NCI-H82 (cell line): ENCODE measurements at places on chromosomes 5 and 9.

DNA sequence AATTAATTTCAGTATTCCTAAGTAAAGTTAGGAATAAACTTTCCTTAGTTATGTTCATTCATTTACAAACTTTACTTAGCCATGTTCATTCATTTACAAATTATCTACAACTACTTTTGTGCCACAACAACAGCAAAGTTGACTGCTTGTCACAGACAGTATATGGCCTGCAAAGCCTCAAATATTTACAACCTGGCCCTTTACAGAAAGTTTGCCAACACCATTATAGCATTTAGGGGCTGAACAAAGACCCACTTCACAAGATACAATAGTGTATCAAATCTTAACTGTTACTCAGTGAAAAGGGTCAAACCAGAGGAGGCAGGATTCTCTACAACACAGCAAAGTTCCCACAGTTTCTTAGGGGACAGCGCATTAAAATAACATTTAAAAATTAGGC lies 9.7 kb upstream of the OTULINL start:
- no peak for DNase-seq

GRCh38 chr5:15864536-15865215 lies 314.9 kb downstream of the MARCHF11 start:
- no peak for DNase-seq

- DNase-seq, result no peak
Observed at GRCh38 chr5:102622262-102622661, 123.5 kb upstream of the SLCO6A1 start.

GRCh38 chr5:98961665-98962344 lies 33.0 kb upstream of the CHD1 start:
- DNase-seq, result no peak

GRCh38 chr5:146188358-146188757 lies 5.9 kb upstream of the LARS1 start:
- DNase-seq, result no peak

DNA sequence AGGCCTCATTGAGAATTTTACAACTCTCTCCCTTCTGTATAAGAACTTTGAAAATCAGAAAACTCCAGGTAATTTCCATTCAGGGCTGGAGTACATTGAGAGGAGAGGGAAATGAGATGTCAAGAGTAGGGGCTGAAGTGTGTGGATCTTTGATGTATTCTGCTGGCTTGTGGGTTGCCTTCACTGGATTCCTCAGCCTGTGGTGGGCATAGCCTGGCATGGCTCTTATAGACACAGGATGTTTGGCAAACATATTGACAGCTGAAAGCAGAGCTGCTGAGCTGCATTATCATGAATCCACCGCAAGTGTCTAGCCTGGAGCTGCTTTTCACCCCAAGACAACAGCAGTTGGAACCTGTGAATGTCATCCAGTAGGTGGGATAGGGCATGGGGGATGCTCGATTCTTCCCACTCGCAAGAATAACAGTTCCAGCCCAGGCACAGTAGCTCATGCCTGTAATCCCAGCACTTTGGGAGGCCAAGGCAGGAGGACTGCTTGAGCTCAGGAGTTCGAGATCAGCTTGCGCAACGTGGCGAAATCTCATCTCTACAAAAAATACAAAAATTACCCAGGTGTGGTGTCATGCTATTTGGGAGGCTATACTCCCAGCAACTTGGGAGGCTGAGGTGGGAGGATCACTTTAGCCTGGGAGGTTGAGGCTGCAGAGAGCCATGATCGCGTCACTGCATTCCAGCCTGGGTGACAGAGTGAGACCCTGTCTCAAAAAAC lies 36.0 kb upstream of the TTC23L start:
- DNase-seq, result no peak

DNA sequence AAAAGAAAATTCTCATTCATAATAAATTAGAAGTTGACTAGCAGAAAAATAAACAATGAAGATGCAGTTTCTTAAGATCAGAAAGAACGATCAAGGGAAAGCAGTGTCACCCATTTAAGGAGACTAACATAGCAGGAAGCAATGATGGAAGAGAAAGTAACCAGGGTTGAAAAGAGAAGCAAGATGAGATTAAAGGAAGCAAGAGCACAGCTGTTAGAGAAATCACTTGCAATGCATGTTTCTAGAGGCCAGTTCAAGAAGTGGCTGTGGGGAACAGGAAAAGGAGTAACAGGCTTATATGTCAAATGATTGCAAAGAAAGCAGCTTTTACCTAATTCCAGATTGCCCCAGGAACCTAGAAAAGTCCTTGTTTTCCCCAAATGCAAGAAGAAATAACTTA lies 46.8 kb upstream of the SLC1A1 start:
- DNase-seq, result no peak

- DNase-seq, result peak; percentile 6
Observed at GRCh38 chr5:127337876-127338275, 47.3 kb downstream of the MEGF10 start.

DNA sequence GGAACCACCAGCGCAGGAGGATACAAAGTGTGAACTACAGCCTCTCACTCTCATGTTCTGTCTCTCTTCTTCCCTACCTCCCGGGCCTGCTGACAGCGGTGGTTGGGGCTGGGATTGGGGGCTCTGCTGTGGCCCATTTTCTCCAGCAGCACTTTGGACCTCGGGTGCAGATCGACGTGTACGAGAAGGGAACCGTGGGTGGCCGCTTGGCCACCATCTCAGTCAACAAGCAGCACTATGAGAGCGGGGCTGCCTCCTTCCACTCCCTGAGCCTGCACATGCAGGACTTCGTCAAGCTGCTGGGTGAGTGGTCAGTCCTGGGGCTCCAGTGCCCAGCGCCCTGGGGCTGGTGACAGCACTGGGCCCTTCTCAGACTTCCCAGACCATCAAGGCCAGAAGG lies 4.7 kb downstream of the PCYOX1L start:
- DNase-seq, result no peak

DNA sequence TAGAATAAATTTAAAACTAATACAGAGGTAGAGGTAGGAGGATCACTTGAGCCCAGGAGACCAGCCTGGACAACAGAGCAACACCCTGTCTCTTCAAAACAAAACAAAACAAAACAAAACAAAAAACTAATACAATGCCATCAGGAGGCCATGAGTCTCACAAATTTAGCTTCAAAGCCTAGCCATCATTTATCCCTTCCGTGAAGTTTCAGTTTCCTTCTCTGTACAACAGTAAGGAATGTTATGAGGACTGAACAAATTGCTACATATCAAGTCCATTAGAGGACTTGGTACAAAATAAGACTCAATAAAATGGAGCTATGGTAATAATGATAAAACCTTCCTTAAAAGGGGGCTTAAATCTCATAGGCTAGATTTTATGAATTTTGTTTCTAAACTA lies 60.8 kb downstream of the MAPKAP1 start:
- no peak for DNase-seq

GRCh38 chr5:81922854-81923279 lies 49.0 kb upstream of the ATG10 start:
- DNase-seq, result no peak

- no peak for DNase-seq
Observed at GRCh38 chr5:151104795-151105194, 24.0 kb upstream of the TNIP1 start.

DNA sequence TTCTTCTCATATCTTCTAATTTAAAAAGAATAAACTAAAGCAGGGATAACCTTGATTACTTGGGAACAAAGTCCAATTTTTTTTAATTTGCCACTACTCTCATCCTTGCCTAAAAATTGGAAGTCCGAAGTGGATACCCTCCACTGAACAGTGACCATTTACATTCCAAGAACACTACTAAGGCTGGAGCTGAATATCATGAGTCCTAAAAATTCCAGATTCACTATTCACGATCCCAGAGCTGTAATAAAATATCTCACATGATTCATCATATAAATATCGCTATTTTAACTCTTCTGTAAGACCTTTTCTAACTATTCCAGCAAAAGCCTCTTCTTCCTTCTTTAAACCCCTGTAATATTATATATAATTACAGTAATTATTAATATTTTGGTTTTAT lies 57.4 kb downstream of the ATPSCKMT start:
- no peak for DNase-seq

- DNase-seq, result no peak
Observed at GRCh38 chr9:18976221-18976708, 56.7 kb downstream of the SAXO1 start.

DNA sequence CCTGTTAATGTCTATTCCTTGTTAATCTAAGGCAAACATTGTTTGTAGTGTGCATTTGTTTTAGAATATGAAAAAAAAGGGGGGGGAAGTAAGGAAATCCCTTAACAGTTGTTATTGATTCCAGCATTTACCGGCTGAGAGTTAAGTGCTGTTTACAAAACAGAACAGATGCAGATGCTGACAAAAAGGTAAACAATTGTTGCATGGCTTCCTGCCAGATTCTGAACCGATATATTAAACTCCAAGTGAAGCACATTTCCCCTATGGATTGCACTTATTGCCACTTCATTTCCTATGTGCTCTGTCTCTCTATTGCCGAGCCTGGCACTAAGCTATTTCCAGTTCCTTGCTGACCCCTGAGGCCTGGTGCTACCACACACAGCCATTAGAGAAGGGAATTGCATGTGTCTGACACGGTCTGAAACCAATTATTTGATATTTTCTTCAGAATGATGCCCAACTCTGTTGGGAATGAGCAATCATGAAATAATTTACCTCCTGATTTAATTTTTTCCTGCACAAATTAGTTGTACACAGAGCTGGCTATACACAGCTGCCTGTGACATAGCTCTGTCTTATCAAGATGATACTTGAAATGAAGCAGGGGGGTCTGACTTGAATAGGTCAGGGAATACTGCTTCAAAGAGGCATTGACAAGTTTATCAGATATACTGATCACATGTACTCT lies 109.8 kb downstream of the KIAA0825 start:
- DNase-seq, result peak; percentile 47

- peak; percentile 75 for DNase-seq
Observed at GRCh38 chr9:131678499-131679111, 61.3 kb downstream of the RAPGEF1 start.

- DNase-seq, result no peak
Observed at GRCh38 chr5:103919506-103919905, 356.9 kb upstream of the NUDT12 start.

- DNase-seq, result no peak
Observed at GRCh38 chr5:33479311-33479710, 38.5 kb downstream of the TARS1 start.

DNA sequence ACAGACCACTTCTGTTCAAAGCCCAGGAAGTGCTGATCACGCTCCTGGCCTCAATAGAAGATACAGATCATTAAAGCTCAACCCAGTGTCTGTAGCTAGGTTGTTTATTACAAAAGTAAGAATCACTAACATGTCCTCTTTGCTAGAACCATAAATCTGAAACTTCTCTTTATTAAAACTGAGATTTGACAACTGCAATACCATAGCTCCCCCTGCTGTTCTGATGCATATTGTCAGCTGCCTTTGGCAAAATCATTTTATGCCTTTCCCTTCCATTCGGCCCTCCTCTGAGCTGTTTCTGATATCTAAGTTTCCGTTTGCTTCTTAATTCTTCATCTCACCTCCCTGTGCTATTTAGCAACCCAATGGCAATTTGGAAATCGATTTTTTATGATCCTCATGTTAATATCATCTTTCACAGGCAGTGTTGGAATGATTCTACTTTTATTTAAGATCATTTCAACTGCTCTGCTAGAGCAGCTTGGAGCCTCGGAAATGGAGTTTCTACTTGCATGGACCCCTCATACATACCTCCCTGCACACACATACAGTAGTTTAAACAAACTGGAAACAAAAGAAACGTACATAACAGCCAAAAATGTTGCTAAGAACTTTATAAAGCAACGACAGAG lies 998.8 kb downstream of the MAT2B start:
- peak; percentile 69 for DNase-seq

DNA sequence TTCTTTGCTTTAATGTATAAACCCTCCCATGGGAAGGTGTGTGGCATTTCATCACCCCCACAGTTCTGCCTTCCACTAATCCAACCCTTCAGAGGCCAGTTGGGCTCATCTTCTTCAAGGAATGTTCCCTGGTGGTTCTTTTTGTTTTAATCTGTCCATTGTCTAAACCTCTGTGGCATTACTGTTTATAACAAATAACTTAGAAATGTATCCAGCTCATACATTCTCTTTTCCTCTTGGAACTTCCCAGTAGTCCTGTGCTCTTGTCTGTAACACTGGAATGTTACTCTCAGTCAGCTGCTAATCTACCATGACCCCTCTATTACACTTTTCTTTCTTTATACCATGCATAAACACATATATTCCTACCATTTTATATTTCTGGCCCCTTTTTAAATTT lies 213.5 kb upstream of the TARS1 start:
- no peak for DNase-seq

DNA sequence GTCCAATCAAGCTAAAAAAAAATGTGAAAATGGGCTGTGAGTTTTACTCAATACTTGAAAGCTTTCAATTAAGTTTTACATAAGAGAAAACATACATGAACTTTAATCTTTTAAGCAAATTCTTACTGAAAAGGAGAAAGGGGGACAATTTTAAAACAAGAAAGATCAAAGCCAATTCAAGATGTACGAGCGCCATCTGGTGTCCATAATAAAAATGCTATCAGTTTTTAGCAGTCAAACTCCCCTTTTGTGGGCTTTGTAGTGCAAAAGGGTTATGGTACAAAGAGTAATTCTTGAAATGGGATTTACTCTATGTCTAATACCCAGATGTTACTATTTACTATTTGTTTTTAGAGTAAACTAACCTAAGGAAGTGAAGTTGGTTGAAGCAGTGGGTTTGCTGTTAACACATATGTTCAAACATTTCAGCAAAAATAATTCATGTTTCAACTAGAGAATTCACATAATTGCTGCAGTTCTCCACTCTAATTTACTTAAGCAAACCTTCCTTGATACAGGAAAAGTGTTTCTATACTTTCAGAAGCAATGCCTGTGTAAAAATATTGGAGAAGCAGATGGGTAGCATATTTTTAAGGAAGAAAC lies 228.2 kb upstream of the TYRP1 start:
- peak; percentile 57 for DNase-seq

DNA sequence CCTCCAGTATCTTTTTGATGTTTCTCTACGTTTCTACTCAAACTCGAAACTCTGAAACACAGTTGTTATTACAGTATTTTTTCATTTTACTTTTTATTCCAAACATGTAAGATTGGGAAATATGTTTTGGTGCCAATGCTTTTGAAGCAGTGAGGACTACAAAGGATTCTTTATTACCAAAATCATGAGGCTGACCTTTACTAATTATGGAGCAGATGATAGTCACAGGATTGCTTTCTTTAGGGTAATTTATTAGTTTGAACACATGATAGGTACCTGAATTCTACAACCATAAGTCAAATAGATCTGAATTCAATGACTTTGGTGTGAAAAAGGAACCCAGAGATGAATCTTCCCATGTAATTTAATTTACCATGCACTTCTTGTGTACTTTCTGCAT lies 2015.1 kb upstream of the C9orf72 start:
- no peak for DNase-seq

DNA sequence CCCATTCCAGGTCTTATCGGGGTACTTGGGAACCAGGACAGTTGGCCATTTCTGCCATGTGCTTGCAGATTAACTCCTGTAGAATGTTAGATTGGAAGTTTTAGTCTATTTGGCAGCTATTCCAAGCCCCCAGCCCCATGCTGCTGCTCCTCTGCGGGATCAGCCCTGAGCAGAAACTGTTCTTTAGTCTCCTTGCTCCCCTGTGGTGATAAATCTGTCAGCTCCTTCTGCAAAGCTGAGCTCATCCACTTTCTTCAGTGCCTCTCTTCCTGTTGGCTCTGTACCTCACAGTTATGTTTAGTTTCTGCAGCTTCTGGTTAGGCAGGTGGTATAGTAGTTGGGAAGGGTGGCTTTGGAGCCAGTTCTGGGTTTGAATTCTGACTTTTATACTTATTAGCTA lies 170.4 kb downstream of the GRIA1 start:
- peak; percentile 24 for DNase-seq
